ENCODE measurements at places on chromosomes 6 and 20.

DNA sequence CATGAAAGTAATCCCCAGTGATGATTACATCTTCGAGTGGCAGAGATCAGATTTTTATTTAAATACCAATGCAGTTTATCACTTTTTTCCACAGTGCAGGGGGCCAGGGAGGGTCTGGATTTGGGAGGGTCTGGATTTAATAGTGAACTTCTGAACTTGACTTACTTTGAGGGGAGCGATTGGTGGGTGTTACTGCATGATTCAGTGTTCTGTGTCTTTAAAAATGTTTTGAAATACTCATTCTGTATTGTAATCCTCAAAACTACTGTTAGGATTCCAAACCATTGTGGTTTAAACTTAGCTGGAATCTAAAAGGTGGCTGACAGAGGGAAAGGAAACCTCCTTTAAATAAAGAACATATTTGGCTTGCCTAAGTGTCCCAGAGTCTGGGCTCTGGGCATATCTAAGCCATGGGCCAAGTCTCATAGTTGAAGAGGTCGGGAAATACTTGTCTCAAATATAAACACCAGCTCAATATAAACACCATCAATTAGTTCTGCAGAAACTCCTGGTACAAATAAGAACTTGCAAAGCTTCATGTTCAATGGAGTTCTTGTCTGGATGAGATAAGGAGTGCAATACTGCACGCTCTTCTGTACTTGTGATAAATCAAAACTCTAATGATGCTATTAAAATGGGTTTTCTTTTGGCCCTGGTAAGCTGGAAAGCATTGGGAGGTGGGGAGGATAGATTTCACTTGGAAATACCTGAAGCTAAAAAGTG is 14.4 kb downstream of the JARID2 start:
- DNase-seq = no peak

- DNase-seq = no peak
Measured at GRCh38 chr20:9523636-9524035, 9.2 kb downstream of the LAMP5 start.

DNA sequence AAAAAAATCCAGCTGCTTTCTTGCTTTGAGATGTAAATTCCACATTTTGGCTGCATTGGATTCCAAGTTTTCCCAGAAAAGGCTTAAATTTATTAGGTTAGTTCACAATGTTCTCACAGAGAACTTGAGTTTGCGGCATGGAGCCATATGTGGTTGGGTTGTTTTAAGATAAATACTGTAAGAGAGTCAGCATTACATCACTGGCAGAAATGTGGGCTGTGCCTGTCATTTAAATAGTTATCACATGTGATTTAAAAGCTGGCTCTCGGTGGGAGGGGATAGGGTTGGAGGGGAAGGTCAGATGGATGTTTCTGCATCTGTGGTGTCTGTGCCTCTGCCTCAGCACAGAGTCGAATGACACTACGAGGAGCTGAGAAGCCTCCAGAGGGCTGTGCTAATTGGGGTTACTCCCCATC is 73.8 kb upstream of the SCP2D1 start:
- no peak for DNase-seq

DNA sequence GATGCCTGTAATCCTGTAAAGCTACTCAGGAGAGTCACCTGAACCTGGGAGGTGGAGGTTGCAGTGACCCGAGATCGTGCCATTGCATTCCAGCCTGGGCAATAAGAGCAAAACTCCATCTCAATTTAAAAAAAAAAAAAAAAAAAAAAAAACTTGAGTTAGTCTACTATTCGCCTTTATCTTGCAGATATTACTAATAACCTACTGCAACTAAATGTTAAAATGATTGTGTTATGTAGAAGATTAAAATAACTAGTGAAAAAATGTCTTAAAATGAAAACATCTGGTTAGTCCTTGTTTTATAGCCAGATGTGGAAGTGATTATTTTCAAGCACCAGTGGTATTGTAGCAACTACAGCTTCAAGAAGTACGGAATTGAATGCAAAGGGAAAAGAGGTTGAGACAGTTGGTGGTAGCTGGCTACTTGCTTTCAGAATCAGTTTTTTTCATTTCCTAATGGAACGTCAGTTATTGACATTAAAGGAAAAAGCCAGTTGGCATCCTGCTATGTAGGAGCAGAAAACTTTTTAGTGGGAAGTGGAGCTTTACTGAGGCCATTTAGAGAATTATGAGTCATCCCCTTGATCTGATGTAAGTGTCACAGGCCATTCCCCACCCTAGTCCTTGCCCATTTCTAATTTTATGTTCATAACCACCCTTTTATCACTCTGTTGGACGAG is 43.8 kb upstream of the DYNLRB1 start:
- peak; percentile 46 for DNase-seq

DNA sequence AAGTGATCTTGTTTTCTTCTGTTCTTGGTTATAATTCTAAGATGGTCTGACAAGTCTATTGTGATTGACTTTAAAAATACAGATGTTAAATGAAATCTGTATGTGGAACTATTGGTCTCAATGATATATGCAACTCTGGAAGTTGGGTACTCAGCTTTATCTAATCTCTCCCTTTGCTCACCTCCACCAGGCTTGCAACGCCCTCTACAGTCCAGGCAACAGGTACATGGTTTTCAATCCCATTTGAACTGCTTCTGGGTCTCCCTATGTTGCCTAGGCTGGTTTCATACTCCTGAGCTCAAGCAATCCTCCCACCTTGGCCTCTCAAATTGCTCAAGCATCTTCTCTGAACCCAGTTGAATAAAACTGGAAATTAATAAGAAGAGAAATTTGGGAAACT is 25.6 kb upstream of the HLA-DQB1 start:
- DNase-seq = no peak

GRCh38 chr6:129641344-129641743 is 68.6 kb downstream of the ARHGAP18 start:
- DNase-seq = no peak

DNA sequence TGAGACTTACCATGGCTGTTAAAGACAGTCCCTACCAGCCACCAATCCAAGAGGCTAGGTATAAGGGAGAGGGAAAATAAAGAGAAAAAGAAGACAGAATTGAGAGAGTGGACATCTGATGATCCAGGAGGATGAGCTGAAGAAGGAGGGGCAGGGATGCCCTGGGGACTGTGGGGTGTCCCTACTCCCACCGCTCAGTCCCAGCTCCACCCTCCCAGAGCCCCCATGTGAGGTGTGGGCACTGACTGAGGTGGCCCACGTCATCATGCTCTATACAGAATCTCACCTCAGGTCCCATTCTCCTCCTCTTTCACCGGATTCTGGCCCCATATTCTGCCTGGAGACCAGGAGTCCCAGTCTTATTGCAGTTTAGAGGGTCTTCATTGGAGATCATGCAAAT is 135.7 kb downstream of the KLHL32 start:
- DNase-seq = no peak

DNA sequence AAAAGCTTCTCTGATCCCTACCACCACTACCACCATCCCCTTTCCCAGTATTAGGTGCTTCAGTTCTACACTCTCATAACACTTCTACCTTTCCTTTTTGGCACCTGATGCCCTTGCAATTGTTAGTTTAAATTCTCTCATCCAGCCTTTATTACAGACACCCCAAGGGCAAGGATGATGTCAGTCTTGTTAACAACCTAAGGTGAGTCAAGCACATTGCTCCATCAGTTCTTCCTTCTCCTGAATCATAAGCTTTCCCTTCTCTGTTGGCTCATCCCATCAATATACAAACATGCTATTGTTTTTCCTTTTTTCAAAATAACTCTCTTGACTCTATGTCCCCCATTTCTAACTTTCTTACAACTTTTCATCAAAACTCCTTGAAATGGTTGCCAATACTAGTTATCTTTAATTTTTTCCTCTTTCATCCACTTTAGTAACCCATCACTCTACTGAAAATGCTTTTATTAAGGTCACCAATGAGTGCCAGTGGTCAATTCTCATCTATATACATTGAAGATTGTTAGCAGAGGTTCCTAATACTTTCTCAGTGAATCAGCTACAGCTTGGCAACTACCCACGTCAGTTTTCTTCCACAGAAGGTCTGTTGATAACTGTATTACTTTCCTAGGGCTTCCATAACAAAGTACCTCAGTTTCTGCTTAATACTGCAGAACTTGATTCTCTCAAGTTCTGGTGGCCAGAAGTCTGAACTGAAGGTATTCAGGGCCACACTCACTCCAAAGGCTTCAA is 97.1 kb upstream of the FLRT3 start:
- DNase-seq = no peak

- no peak for DNase-seq
Measured at GRCh38 chr6:156857573-156857972, 80.4 kb downstream of the ARID1B start.

DNA sequence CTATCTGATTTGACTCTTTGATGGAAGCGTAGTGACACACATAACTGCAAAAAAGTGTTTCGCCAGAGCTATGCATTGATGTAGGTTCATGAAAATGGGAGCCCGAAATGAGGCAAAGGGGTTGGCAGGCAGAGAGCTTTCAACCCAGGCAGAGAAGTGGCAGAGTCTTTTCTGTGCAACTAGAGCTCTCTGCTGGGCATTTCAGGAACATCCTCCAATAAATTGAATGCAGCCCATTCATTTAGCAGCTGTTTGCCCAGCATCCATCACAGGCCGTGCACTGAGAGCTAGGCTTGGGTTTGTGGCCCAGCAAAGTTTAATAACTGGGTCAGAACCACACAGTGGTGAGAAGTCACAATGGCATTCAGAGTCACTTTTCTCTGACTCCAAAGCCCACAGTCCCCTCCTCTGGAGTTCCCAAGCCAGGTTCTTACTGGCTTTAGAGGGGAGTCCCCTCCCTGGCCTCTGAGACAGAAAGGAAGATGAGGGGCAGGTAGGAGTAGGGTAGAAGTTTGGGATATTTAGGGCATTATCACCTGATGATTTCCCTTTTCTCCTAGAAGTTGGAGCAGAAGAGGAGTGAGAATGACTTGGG is 31.8 kb upstream of the ELMO2 start:
- DNase-seq = no peak

DNA sequence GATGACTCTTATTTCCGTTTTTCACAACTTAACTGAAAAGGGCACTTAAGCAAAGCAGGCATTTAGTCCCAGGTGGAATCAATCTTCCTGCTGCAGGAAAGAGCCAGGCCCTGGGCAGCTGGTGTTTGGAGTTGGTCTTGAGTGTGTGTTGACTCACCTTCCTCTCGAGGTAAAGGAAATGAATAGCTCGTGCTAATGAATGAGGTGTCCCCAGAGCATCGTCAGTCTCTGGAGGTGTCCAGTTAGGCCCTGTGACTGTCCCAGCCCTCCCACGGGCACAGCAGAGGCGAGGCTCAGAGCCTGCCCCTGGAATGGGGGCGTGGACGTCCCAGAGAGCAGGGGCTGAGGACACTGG is 277.7 kb downstream of the NRN1 start:
- no peak for DNase-seq

DNA sequence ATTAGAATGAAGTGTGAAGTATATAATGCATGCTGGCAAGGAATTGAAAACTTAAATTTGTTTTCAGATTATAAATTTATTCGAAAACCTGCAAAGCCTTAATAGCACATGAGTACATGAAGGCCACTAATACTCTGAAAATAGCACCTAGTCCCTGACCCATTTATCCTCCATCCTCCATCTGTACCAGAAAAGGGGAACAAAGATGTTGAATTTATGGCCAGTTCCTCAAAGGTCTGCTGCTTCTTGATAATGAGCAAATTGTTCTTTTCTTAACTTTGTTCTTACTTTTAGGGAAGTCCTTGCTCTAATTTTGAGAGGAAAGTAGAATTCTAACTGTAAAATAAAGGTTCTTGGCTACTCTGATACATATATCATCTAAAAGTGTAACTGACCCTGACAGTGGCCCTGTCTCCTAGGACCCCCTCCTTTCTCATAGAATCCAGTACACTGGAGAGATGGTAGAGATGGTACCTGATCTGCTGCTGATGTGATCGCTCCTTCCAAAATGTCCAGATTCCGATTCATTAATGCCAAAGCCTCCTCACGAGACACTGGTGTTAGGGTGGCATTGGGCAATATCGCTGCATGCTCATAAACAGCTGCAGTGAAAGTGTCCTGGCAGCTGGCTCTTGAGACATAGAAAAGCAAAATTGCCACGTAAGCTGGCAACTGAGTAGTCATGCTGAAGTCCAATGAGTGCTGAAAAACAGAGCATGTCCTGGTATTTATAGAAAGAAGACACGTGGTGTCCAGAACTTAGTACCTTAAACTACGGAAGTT is at the start of gene VNN1:
Gene VNN1 (minus strand): TSS at position 704 of the 783 bp plus-strand sequence. CDS start 20 bp downstream, at position 684.
- DNase-seq = peak; percentile 5

GRCh38 chr6:11011787-11012234 is 32.3 kb downstream of the ELOVL2 start:
- DNase-seq = no peak

GRCh38 chr20:40749985-40750506 is 61.0 kb upstream of the MAFB start:
- no peak for DNase-seq

GRCh38 chr6:141483598-141484061 is 649.1 kb upstream of the GJE1 start:
- no peak for DNase-seq

- DNase-seq = peak; percentile 41
Measured at GRCh38 chr6:56914798-56915658, 39.9 kb upstream of the BEND6 start.

DNA sequence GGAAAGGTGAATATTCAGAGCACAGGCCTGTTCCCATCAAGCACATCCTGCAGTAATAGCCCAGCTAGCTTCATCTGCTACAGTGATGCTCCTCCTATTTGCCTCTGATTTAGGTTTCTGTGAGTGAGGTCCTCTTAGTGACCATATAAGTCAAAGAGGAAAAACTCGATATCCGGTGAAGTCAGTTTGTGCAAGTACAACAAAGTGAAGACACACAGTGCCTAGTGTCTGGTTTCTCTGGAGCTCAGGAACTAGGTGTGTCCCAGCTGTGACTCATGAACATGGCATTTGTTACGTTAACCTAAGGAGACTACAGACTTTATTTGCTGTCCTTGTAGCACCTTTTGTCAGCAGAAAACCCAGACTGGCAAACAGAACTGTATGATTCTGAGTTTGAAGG is 33.9 kb downstream of the EDN1 start:
- DNase-seq = no peak

DNA sequence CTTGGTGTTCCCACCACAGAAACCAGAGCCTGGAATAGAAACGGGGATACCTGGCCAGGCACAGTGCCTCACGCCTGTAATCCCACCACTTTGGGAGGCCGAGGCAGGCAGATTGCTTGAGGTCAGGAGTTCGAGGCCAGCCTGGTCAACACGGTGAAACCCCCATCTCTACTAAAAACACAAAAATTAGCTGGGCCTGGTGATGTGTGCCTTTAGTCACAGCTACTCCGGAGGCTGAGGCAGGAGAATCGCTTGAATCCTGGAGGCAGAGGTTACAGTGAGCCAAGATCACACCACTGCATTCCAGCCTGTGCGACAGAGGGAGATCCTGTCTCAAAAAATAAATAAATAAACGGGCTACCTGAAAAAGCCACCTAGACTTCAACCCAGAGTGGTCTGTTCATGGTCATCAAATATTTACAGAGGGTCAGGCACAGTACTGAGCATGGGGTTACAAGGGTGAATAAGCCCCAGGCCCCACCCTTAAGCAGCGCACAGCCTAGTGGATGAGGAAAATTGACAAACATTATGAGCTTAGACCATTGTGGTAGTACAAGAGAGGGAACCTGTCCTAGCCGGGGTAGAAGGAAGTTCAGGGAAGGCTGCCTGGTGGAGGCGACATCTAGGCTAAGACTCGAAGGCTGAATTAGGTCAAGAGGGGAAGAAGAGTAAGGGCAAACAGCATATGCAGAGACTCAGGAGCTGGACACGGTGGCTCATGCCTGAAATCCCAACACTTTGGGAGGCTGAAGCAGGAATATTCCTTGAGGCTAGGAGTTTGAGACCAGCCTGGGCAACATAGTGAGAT is 7.2 kb upstream of the PCIF1 start:
- no peak for DNase-seq
